T follicular helper cell (primary cell): ENCODE measurements at places on chromosomes 2 and 18.
A peak's percentile ranks its signal among the peaks of the same experiment; 100 is the strongest.

DNA sequence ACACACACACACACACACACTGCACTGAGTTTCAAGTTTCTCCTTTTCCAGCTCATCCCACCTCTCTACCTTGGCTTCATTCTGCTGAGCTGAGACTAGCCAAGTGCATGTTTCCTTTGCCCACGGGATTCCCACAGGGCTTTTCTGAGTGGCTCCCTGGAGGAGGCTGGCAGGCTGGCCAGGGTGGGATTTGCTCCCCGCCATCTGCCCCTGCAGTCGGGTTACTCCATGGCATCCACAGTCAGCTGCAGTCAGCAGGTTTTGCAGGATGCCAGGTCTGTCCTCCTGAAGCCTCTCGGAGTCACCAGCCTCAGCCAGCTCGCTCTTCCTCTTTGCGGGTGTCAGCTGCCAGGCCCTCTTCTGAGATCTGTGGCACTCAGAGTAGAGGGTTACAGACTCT lies 783.7 kb upstream of the SOX11 start:
- no peak for DNase-seq

- DNase-seq = no peak
These were observed 165.5 kb downstream of the DDX1 start for GRCh38 chr2:15756882-15757819.

- DNase-seq = peak; percentile 1
These were observed 755 bp downstream of the SPAST start for GRCh38 chr2:32064021-32064601.

- no peak for DNase-seq
These were observed 965 bp upstream of the ELOA2 start for GRCh38 chr18:47036298-47036874.

GRCh38 chr18:40529478-40529877 lies 1425.6 kb upstream of the PIK3C3 start:
- DNase-seq = no peak

- DNase-seq = no peak
These were observed 30.1 kb upstream of the EPC2 start for GRCh38 chr2:148614322-148615049.

DNA sequence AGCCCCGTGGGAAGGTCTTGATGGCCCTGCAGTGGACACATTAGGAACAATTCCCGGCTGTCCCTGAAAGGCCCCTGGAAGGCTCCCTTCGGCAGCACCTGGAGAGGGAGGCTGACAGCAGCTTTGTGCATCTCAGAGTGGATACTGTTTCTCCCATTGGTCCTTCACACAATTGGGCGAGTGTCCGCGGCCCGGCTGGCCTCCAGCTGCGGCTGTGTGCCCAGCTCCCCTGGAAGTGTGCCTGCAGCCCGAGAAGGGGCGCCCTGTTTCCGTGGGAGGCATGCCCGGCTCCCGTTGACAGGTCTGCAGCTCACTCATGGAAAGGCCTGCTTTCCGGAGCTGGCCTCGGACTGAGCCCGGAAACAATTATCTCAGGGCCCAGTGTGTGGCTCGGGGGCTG lies 103.7 kb downstream of the LPIN1 start:
- DNase-seq = no peak

DNA sequence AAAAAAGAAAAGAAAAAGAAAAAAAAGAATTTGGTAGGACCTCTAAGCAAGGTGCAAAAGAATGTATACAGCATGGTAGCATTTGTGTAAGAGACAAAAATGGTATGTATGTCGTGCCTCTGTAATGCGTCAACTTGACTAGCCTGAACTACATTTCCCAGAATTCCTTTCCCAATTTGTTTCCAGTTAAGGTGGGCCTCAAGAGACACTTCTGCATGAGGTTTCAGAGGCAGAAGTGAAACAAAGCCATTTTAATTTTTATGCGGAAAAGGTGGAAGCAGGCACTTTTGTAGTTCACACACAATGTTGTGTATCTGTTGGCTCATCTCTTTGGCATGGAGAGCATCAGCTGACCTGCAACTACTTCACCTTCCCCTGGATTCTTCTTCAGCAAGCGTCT lies 56.5 kb upstream of the PAPOLG start:
- DNase-seq = no peak

DNA sequence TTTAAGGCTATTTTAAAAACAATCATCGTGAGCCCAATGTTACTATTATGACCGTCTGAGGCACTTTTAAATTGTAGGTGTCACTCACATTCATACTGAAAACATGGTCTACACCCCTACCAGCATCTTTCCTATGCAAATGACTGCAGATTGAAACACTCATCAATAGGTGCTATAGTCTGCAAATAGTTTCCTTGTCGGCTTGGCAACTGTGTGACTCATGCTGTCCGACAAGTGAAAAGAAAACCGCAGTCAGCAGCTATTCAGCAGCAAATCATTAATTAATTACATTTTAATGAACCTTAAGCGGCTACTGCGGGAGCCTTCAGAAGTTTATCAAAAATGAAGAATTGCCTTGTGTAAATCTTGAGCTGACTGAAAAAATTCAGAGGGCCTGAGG lies 134.4 kb downstream of the FIGN start:
- DNase-seq = no peak

GRCh38 chr2:3766824-3767223 lies 63.4 kb downstream of the DCDC2C start:
- DNase-seq = no peak

- no peak for DNase-seq
These were observed 152.9 kb downstream of the ACOXL start for GRCh38 chr2:110885256-110885655.

DNA sequence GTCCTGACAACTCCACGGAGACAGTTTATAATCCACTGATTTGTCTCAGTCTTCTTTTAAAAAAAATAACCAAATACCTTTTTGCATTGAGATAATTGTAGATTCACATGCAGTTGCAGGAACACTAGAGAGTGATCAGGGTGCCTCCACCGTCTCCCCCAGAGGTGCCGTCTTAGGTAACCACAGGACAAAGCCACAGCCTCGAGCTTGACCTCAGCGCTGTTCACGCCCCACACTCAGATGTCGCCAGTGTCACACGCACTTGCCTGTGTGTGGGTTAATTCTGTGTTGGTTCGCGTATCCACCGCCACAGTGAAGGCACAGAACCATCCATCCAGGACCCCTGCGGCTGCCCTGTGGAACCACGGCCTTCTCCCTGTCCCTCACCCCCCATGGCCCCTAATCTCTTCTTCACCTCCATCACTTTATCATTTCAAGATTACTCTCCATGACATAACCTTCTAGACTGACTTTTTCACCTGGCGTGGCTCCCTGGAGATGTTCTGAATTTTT lies 295.0 kb upstream of the HDAC4 start:
- DNase-seq = no peak

DNA sequence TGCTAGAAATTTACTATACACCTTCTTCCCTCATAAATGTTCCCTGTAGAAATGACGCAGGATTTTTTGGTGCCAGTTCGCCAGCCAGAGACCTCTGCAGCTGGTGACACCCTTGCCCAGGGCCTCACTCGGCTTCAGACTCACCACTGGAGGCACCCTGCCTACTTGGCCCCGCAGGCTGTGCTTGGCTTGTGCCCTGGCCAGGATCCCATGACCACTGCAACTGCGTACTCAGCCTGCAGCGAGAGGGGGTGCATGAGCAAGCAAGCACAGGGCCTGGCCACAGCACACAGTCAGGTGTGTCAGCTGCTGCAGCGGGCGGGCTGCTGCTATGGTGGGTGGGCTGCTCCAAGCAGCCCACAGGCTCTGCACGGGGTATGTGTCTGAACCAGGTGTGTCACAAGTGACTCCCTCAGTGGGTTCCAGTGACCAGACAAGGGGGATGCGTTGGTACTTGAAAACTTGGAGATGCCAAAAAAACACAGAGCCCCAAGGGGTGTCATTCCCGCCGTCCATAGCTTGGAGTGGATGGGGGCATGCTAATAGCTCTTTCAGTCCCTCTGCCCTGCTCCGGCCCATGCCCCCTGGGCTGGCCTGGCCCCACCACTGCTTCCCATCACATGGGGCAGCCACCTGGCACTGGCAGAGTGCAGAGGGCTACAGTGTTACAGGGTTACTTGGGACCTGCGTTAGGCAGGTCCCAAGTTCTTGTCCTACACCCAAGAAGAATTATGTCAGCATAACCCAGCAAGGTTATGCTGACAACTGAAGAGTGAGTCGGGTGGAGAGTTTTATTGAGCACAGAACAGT lies 46.6 kb upstream of the TANC1 start:
- DNase-seq = no peak

DNA sequence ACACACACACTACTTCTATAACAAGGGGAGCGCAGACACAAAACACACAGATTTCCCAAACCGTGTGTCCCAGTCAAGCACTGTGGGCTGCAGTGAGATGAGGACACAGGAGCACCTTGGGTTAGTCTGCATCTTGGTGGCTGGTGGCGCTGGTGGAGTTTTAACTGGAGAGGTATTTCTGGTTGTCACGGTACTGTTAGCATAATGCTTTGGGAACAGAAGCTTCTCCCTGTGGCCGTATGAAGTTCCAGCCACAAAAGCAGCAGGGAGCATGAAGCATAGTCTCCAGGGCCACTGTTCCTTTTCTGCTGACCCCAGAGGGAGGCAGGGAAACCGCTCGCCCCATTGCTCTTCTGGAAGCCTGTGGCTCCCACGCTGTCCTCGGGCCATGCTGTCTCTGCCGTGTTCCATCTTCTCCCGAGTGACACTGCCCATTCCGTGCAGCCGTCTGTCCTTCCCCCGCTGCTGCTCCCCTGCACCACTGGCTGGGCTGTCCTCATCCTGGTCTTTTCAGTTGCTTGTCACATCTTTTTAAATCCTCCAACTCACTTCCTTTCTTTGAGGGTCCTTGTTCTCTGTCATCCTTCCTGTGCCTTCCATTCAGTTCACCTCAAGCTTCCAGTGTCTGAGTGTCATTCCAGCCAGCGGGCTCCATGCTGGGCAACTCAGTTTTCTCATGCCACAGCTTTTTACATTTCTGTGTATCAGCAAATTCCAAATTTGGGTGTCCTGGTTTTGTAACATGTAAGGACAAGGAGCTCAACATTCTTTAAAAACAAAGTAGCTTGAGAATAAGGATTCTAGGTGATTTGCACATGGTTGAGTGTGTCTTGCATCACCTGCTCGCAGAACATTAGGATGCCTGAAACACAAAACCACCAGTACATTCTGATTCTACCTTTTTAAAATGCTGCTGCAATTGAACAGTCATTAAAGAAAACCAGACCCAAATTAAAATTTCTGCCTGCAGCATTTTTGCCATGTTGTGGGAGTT lies 125.0 kb downstream of the MTCL1 start:
- no peak for DNase-seq

DNA sequence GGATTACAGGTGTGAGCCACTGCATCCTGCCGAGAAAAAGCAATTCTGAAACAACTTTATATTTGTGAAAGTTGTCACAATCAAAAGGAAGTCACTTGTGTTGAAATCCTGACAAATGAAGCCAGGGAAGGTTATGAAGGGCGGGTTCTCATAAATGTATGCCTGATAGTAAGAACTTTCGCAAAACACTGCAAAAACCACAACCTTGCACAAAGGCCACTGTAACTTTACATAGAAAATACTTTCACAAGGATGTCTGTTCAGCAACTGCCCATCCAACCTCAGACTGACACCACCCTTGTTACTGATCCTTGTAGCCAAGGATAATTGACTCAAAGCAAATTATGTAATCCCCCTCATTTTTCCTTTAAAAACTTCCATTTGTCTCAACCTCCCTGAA lies 90.6 kb downstream of the SLC4A3 start:
- DNase-seq = no peak

DNA sequence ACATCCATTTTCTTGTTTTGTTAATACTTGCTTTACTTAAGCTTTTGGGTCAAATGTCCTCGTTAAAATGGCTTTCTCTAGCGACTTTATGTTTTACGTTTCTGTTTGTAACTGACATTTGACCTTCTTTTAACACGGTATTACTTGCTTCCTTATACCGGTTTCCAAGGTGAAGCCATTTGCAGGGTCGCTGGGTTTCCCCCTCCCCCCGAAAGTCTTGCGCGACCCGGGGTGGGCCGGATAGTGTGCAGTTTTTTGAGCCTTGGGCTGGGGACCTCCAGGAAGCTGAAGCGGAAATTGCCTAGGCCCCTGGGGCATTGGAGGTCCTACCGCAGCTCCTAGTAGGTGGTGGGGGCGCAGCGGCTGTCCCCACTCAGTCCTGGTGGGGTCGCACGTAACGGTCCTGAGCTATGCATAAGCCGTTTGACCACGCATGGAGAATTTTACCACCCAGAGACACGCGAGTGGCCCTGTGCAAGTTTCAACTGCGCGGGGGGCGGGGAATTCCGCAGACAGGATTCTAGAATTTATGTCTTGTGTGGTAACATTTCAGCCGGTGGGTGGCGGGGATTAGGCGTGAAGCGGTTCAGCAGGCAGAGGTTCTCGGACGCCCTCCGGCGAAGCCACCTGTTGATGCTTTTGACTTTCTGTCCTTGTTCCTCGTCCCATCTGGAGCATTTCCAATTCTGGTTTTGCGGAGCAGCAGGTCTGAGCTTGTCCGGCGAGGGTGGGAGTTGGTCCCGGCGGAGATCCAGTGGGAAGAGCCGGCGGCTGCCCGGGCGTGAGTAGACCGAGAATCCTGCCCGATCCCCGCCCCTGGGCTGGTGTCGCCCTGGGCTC lies 2.4 kb downstream of the CFLAR start:
- peak; percentile 77 for DNase-seq

GRCh38 chr2:175742367-175742766 lies 259.7 kb downstream of the LNPK start:
- DNase-seq = no peak

DNA sequence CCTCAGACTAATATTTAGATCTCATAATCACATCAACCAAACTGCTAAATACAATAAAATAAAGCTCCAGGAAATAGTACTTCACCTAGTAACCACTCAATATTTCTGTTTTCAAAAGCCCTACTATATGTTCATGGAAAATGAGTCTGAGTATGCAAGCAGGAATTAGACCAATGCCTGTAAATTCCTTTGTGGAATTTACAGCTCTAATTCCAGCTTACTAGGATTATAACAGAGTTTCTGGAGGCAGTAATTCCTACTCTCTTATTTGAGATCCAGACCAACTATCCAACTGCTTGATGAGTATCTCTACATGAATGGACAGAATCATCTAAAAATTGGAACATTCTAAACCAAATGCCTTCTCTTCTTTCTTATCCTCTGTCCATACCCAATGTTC lies 11.6 kb downstream of the CDKL4 start:
- no peak for DNase-seq

GRCh38 chr2:114631146-114631545 lies 188.7 kb downstream of the DPP10 start:
- no peak for DNase-seq

DNA sequence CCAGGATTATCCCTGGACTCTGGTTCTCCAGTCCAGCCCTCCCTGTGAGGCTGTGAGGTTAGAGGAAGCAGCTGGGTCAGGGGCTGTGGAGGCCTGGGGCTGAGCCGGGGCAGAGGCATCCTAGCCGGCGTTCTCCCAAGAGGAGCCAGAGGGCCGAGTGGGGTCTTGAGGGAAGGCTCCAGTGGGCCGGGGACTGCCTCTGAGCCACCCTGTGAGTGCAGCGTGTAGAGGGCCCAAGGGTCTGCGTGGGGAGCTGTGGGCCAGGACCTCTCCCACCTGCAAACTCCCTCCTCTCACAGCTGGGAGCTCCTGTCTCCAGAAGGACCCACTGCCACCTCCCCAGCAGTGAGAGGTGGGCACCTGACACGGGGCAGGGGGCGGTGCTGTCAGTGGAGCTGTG lies 41.0 kb downstream of the GLI2 start:
- DNase-seq = no peak

GRCh38 chr2:68643011-68643873 lies at the start of gene PROKR1:
PROKR1 (plus strand) TSS chr2:68643579; CDS start chr2:68645822, 2,243 bp downstream.
- DNase-seq = no peak

GRCh38 chr18:78612801-78613200 lies 366.8 kb upstream of the SALL3 start:
- DNase-seq = no peak

GRCh38 chr18:22309191-22309590 lies 108.5 kb downstream of the CTAGE1 start:
- DNase-seq = no peak
